MG63 (cell line): ENCODE measurements at places on chromosomes 3 and 15. TPM values are rescaled to one million over a fixed set of nuclear protein-coding genes. Genes with fewer than 3 reads are reported as not detected.
A peak's percentile ranks its signal among the peaks of the same experiment; 100 is the strongest.

Gene GALK2
- 25.0 and 110 TPM in 2 replicates for total RNA-seq

GRCh38 chr15:71471347-71471746 lies 339.0 kb upstream of the NR2E3 start:
- DNase-seq: no peak

DNA sequence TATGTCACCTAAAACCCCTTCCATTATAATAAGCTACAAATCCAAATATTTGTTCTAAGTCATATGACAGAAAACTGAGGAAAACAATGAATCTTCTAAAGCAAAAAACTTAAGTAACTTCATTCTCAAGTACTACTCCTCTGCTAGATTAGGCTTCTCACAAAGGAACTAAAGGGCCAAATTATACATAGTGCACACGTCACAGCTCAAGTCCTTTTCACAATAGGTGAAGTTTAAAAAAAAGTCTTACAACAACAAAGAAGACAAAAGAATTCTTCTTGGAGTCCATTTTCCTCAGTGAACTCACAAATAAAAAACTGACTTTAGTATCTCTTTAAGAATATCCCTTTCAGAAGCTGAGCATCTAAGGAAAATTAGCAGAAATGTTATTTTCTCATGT lies 479.9 kb downstream of the MAGI1 start:
- no peak for DNase-seq

Gene TCF12
- total RNA-seq: 48.8 and 63.6 TPM in 2 replicates

GRCh38 chr15:100284191-100284590 lies 57.6 kb downstream of the ADAMTS17 start:
- no peak for DNase-seq

Gene RPL32
- 1,545 and 2,409 TPM in 2 replicates for total RNA-seq

DNA sequence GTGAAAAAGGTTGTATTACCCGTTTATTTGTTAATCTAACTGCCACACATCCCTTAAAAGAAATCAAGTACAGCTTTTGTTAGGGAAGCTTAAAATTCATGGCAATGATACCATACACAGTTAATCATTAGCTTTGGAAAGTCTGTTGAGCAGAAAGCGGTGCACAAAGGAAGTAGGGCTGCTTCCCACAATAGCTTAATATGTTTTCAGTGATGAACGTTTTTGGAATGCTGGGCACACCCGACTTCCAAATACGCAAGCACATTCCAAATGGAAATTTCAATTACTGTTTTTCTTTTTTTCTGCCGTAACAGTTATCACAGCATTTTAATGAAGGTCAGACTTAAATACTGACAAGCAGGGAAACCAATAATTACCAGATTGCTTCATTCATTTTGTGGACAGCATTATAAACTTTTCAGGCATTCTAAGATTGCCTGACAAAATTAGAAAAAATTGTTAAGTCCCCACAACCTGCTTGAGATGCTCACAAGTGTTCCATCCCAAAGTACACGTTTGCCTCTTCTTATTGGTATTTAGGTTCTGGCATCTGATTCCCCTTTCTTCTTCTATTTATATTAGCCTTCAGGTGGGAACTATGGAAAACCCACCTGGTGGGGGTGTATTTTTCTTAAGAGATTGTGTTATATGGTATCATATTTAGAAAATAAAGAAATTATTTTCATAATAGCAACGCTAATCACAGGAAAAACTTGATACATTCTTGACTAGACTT lies 1.1 kb upstream of the ECT2 start:
- peak; percentile 79 for DNase-seq

DNA sequence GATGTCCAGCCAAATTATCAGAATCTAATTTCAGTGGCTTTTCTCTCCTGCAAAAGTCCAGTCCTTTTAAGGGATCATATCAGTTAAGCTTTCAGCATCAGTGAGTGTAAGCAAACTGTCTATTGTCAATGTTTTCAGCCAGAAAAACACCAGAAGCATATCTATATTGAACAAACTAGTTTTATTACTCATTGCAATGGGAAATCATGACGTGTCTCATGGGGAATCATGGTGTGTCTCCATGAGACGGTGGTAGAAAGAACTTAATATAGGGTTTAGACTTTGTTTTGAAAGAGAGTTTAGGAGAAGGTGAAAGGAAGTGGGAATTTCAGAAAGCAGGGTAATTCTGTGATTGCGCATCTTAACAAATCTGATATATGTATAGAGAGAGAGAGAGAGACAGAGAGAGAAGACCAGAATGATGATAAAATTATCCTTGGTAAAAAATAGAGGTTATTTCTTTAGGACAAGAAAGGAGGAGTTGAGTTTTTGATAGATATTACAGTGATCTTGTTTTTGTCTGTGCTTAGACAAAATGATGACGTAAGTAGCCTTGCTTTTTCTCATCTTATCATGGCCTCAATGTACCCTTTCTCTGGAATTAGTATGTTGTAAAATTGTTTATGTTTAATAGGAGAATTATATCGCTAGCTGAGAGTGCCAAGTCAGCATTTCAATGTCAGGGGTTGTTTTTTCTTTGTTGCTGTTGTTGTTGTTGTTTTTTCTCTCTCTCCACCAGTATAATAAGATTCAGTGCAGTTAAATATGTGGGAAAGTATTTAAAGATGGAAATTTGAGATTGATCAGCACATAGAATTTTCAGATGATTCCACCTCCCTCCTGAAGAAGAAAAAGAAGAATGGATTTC lies 129.9 kb upstream of the OSTN start:
- DNase-seq: no peak

DNA sequence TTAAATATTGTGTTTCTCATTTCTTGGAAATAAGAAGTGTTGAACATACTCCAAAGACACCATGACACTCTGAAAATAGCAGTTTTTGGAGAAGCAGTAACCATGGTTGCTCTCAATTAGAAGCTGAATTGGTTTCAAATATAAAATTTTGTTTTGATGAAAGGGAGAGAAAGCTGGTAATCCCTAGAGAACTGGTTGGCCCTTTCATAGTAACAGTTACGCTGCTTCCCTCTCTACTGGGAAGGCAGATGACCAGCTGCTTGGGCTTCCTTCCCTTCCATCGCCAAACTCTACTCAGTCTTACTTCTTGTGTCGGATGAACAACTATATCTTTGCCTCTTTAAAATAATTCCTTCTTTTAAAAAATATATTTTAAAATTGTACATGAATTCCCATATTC lies 19.2 kb downstream of the LARS2 start:
- DNase-seq: no peak

Gene PODXL2
- total RNA-seq: 70.4 and 84.7 TPM in 2 replicates

DNA sequence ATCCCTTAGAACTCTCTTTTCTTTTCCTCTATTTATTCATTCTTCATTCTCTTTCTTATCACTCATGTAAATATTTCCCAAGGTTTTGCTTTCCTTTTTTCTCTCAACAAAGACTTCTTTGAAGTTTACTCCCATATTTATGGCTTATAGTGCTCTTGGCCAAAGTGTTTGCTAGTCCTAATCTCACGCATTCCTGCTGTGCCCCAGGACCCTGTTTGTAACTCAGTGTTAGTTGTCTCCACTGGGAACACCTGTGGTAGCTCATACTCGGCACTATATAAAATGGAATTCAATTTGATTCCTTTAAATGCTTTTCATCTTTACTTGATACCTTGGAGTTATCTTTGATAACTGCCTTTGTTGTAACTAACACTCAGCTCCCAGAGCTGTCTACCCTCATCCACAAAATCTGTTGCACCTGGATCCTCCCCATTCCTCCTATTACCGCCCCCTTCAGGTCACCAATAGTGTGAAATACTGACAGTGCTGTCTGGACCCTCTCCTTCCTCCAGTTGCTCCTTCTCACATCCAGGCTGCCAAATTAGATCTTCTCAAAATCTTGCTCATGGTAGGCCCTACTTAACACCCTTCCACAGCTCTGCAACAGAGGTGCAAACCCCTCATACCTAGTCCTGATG lies 76.8 kb downstream of the TIGIT start:
- no peak for DNase-seq

GRCh38 chr3:43882976-43883680 lies 192.4 kb downstream of the ABHD5 start:
- DNase-seq: no peak

Gene PLIN1
- 0.13 and 0.17 TPM in 2 replicates for total RNA-seq

- DNase-seq: no peak
Measured at GRCh38 chr15:85825719-85826118, 31.0 kb upstream of the KLHL25 start.

- no peak for DNase-seq
Measured at GRCh38 chr3:194255252-194256039, 95.7 kb downstream of the CPN2 start.

Gene SPTSSB
- not detected in 2 replicates for total RNA-seq

DNA sequence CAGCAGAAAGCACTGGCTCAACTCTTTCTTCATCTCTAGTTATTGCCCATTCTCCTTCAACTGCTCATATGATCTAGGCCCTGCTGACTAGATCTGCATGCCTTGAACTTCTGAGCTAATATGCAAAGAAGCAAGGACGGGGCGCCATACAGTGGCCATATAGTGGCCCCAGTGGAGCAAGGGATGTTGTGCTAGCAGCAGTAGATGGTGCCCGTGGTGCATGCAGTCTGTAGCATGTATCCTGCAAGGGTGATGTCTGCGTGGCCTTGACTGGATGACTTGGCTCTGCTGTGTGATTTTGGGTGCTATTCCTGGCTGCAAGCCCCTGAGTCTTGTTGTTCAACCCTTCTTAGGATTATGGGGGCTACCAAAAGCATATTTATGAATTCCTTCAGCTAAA lies 12.2 kb upstream of the NMD3 start:
- peak; percentile 2 for DNase-seq

Gene CACNA1D
- not detected in 2 replicates for total RNA-seq

- no peak for DNase-seq
Measured at GRCh38 chr15:69736161-69736560, 283.5 kb downstream of the RPLP1 start.

GRCh38 chr15:59313641-59314332 lies 58.9 kb downstream of the MYO1E start:
- peak; percentile 58 for DNase-seq

GRCh38 chr3:197800379-197800778 lies 9.3 kb downstream of the LRCH3 start:
- DNase-seq: no peak

DNA sequence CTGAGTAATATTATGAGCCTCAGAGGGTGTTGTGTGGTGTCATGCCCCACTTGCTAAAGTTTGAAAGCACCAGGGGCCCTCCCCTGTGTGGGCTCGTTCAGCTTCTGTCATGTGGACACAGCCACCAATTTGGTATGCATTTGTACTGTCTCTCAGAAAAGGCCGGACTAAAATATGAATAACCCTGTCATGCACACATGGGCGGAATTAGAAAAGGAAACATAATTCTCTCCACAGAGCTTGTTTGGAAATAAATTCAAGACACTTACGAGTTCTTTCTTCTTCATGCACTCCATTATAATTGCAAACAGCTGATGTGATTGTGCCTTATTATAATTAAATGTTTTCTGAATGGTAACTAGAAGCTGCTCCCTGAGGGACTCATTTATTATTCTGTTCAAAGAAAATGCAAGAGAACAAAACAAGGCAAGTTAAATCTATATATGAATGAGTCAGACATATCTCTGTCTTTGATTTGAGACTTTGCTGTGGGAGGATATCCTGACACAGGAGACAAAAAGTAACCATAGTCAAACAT lies 39.1 kb downstream of the TRPM1 start:
- no peak for DNase-seq

GRCh38 chr3:40387895-40388254 lies 891 bp downstream of the ENTPD3 start:
- DNase-seq: no peak

DNA sequence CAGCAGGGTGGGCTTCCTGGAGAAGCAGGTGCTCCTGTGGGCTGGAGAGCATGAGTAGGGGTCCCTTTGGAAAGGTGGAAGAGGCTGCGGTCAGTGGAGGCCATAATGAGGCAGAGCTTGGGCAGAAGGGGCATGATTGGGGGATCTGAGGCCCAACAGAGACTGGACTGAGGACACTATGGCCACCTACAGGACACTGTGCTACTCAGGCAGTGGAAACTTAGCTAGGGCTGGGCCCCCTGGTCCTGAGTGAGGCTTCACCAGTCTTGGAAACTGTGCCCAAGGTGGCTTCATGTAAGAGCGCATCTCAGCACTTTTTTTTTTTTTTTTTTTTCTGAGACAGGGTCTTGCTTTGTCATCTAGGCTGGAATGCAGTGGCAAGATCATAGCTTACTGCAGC lies 6.3 kb upstream of the COMMD4 start:
- no peak for DNase-seq

Gene SLC7A14
- total RNA-seq: not detected in 2 replicates

- no peak for DNase-seq
Measured at GRCh38 chr3:197906850-197907187, 43.2 kb upstream of the RPL35A start.

GRCh38 chr3:27290760-27291159 lies 78.4 kb downstream of the NEK10 start:
- no peak for DNase-seq

Gene OTOL1
- not detected in 2 replicates for total RNA-seq

- DNase-seq: no peak
Measured at GRCh38 chr15:67784090-67784781, 41.1 kb upstream of the SKOR1 start.

- peak; percentile 85 for DNase-seq
Measured at GRCh38 chr15:66387163-66388042, 691 bp downstream of the MAP2K1 start.

Gene ATP11B
- 31.7 and 48.3 TPM in 2 replicates for total RNA-seq

DNA sequence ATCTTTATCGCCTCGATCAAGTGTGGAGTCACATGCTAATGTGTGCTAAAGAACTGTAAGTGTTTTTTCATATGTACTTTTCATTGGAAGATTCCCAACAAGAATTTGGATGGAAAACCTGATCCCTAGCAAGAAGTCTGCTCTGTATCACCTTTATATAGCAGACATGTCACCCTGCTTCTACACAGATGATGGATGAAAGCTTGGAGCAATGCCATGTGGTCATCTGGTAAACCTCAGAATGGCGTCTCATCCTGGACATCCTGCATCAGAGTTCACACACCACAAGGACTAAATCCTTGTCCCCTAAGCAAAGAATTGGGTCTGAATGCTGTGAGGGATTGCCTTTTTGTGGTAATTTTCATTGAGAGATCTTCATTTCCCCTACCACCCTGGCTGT lies 42.1 kb upstream of the CTDSPL start:
- DNase-seq: no peak

Gene TAGLN3
- total RNA-seq: not detected in 2 replicates

- no peak for DNase-seq
Measured at GRCh38 chr3:196143708-196144382, 62.0 kb upstream of the TFRC start.

- no peak for DNase-seq
Measured at GRCh38 chr3:101383156-101383575, 62.8 kb upstream of the IMPG2 start.

Gene ARHGEF26
- total RNA-seq: 0.63 TPM in 1 of 2 replicates, not detected in the other

GRCh38 chr3:120370463-120370862 lies 21.3 kb upstream of the LRRC58 start:
- no peak for DNase-seq

DNA sequence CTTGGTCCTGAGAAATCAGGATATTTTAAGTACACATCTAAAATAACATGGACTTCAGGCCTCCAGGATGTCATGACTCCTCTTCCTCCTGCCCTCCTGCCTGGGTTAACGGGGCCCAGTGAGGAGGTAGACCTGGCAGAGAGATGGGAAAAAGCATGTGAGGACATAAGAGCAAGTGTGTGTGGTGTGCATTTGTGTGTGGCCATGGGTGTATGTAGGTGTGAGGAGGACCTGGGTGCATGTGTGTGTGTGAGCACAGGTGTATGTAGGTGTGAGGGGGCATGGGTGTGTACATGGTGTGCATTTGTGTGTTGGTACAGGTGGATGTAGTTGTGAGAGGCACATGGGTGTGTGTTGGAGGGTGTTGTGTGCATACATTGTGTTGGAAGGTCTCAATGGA lies 105.4 kb downstream of the EPHB1 start:
- DNase-seq: no peak
